ENCODE measurements at places on chromosomes 4 and X.

DNA sequence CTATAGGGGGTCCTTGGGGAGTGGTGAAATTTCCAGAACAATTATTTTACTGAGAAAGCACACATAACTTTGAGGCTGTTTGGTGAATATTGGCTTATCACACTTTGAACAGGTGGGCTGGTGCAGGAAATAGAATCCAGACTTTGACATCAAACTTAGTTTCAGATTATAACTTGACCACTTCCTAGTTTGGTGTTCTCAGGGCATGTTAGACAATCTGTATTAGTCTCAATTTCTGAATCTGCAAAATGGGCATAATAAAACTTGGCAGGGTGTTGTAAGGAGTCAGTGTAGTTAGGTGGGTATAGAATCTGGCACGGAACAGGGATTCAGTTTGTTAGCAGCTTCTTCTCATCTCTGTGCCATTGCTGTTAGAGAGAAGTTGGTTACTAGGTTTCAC is 43.3 kb upstream of the MBNL3 start:
- DNase-seq, result no peak

DNA sequence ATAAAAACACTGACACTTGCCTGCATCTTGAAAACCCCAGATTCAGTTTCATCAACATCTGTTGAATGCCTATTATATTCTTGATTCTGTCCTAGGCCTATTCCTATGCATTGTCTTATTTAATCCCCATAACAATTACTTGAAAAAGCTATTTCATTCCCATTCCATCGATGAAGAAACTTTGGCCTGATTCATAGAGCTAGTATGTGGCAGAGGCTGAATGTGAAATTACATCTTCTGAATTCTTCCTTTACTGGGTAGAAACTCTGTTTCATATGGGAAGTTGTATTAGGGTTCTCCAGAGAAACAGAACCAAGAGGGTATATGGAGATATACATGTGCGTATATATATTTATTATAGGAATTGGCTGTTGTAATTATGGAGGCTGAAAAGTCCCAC is 35.0 kb upstream of the SLC4A4 start:
- DNase-seq, result no peak

- no peak for DNase-seq
These were observed 25.5 kb upstream of the LRCH2 start for GRCh38 chrX:115259238-115259875.

GRCh38 chr4:4899202-4899925 is 39.9 kb downstream of the MSX1 start:
- no peak for DNase-seq

- no peak for DNase-seq
These were observed 110.1 kb upstream of the VEGFC start for GRCh38 chr4:176902710-176903323.

DNA sequence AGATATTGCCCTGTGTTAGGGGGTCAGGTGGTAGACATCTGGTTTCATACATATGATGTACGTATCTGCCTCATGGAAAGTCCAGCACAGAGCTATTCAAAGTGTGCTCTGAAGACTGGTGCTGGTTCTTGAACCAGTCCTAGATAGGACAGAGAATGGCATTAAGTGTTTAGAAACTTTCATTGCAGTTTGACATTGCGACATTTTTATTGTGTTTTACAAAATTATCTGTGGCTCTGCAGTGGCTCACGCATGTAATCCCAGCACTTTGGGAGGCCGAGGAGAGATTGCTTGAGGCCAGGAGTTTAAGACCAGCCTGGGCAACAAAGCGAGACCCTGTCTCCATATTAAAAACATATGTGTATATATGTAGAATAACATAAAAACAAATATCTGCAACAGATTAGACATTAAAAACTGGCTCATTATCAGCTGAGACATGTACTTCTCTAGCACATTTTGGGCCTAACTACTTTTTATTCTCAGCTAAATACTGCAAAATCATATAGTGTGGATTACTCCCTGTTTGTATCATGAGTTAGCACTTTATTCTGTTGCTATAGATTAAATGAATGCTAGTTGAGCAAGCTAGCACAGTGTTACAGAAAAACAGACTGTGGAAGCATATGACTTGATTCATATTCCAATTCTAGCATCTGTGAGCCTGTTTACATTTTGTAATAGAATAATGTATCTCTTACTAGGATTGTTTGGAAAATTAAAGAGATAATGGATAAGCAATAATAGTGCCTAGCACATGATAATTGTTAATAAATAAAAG is 57.1 kb downstream of the USP9X start:
- DNase-seq, result no peak
